Type B pancreatic cell (in vitro differentiated cells): ENCODE measurements at places on chromosomes 4 and X.

GRCh38 chrX:66016905-66017658, 22.8 kb downstream of the VSIG4 start:
- DNase-seq: no peak

GRCh38 chrX:154739952-154740465, 10.9 kb downstream of the GAB3 start:
- DNase-seq: no peak

DNA sequence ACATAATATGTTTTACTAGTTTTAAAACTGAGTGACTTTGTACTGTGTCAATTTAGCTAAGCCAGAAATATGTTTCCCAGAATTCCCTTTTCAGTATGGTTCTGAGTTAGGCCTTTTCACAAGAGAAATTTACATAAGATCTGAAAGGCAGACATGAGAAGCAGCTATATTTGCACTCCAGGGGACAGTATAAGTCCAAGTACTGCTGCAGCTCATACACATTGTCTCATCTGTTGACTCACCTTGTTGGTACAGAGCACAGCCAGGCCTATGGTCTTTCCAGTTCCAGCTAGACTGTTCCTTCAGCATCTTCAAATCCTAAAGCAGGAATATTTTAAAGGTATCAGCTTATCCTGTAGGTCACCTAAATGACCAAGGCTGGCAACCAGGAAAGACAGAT, 53.5 kb downstream of the BMP3 start:
- DNase-seq: no peak

- DNase-seq: no peak
These were observed 203.8 kb downstream of the AASDH start for GRCh38 chr4:56183344-56183959.

GRCh38 chrX:150226223-150226965, 136.7 kb upstream of the MAMLD1 start:
- DNase-seq: peak; percentile 31

- DNase-seq: no peak
These were observed 20.2 kb downstream of the WDR1 start for GRCh38 chr4:10096201-10096977.

GRCh38 chr4:65089666-65090065, 580.6 kb downstream of the EPHA5 start:
- no peak for DNase-seq

DNA sequence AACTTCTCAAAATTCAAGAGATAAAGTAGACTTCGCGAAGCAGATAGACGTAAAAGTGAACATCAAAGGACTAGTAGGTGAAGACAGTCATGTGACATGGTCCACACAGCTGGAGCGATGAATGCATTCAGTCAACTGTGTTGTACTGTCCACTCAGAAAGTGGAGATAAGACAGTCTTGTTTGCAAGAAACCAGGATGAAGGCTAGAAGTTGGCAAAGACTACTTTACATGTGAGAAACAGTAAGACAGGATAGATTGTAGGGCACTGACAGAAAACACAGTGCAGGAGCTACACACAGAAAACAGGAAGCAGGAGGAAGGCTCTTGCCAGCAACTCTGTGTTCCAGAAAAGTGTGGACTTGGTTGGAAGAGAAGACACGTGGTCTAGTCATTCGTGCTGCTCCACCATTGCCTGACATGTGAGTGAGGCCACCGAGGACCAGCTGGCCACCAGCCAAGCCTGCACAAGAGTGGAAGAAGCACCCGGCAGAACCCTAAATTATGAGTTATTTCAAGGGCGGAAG, 78.9 kb downstream of the FAT1 start:
- DNase-seq: no peak

DNA sequence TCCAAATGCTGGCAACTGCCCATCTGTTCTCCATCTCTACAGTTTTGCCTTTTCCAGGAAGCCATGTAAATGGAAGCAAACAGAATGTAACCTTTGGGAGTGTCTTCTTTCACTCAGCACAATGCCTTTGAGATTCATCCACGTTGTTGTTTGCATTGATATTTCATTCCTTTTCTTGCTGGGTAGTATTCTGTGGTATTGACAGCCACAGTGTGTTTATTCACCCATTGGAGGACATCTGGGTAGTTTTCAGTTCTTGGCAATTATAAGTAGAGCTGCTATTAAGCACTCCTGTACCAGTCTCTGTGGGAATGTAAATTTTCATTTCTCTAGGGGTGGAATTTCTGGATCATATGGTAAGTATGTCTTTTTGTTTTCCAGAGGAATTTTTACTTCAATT, 194.3 kb upstream of the RPS6KA3 start:
- no peak for DNase-seq

- DNase-seq: no peak
These were observed 113.7 kb downstream of the CHRNA9 start for GRCh38 chr4:40448875-40449274.

DNA sequence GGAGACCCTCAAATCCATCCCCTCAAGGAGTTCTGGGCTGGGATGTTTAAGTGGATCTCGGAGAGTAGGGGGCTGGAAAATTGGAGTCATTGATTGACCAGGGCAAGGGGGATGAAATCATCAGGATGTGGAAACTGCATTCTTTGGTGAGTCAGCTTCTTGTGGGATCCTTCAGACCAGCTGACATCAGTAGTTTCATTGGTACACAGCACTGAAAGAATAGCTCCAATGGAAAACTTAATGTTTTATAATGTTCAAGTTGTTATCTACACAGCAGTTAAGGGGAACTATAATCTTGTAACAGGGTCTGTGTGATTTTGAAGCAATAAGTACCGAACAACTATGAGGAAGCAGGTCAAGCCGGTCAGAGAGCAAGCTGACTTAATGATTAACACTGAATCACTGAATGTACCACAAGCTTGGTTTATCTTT, 506.1 kb downstream of the RPA4 start:
- no peak for DNase-seq

GRCh38 chrX:31297881-31298280, 226.0 kb upstream of the FTHL17 start:
- no peak for DNase-seq

GRCh38 chr4:6157926-6158325, 42.4 kb downstream of the JAKMIP1 start:
- no peak for DNase-seq

DNA sequence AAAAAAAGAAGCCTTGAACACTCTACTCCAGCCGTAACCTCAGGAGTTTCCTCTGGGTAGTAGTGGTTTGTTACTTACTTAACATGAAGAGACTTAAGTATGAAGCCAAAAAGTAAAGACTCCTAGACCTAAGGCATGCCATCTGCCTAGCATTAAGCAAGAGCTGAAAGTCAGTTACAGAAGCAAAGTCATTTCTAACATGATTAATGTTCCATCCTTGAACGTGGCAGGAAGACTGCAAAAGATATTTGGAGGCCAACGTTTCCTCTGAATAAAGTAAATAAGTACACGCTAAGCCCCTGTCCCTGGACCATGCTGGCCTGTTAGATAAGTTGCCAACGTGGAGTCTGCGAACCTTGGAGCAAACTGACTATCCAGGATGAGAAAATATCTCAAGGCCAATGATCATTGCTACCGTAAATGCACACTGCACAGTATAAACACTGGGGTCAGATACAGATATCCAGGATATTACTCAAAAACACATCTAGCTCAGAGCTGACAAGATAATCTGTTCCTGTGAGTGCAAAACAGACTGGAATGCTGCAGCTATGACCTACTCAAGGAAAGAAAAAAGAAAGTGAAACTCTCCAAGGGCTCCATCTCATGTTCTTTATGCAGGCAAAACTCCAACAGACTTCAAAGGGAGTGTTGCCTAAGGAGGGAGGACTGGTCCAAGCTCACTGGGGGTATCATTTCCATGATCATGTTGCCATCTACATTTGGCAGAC, 255.8 kb downstream of the COL25A1 start:
- DNase-seq: no peak

DNA sequence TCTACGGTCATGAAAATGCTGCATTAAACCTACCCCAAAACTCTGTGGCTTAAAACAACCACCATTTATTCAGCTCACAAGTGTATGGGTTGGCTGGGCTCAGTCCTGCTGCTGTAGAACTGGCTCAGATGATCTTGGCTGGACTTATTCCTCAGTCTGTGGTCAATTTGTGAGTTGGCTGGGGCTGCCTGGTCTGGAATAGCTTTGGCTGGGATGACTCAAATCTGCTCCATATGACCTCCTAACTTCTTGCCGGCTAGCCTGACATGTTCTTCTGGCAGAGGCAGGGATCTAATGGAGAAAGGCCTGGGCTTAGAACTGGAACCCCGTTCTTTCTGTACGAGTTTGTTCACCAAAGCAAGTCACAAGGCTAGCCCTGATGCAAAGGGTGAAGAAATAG, 71.7 kb downstream of the CFAP299 start:
- DNase-seq: no peak

GRCh38 chr4:31390849-31391248, 670.7 kb downstream of the PCDH7 start:
- no peak for DNase-seq

DNA sequence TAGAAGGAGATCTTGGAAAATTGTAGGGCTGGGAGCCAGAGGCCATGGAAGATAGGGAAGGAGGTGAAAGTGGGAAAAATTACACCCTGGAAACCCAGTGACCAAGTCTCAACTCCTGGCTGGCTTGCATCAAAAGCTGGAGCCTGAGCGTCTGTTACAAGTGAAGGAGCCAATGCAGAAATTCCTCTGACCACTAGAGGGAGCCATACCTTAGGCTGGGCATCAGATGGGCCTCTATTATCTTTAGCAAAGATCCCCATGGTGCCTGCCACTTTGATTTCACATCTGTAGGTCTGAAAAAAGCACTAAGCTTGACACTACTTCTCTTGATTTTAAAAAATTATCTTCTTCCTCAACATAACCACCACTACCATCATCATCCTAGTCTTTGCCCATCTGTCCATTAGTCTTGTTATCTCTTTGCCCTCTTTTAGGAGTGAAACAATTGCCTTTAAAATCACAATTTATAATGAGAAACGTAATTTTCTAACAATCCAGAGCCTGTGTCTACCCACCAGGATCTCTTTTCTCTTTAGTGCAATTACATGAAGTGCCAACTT, 62.9 kb downstream of the ANAPC4 start:
- no peak for DNase-seq

- DNase-seq: no peak
These were observed 20.9 kb downstream of the SPIN3 start for GRCh38 chrX:56974408-56974807.

GRCh38 chr4:55169352-55169961, 44.1 kb upstream of the KDR start:
- DNase-seq: no peak

GRCh38 chrX:119734897-119735339, 23.5 kb upstream of the SOWAHD start:
- no peak for DNase-seq

GRCh38 chr4:159950707-159951106, 847.8 kb downstream of the RAPGEF2 start:
- no peak for DNase-seq

- no peak for DNase-seq
These were observed 53.9 kb downstream of the BMPR1B start for GRCh38 chr4:94811643-94812042.

DNA sequence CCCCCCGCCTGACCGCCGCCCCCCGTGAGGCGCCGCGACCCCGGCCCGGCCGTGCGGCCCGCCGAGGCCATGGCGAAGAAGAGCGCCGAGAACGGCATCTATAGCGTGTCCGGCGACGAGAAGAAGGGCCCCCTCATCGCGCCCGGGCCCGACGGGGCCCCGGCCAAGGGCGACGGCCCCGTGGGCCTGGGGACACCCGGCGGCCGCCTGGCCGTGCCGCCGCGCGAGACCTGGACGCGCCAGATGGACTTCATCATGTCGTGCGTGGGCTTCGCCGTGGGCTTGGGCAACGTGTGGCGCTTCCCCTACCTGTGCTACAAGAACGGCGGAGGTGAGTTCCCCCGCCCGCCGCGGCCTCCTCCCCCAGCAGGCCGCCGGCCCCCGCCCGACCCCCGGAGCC, 780 bp downstream of the SLC6A8 start:
- no peak for DNase-seq

DNA sequence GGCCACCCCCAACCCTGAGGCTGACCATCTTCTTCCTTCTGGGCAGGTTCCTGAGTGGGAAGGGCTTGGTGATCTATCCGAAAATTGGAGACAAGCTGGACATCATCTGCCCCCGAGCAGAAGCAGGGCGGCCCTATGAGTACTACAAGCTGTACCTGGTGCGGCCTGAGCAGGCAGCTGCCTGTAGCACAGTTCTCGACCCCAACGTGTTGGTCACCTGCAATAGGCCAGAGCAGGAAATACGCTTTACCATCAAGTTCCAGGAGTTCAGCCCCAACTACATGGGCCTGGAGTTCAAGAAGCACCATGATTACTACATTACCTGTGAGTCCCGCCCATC, 9.7 kb downstream of the EFNB1 start:
- no peak for DNase-seq

- DNase-seq: no peak
These were observed 22.2 kb downstream of the ARHGAP10 start for GRCh38 chr4:147754037-147754445.

- DNase-seq: no peak
These were observed 3.5 kb upstream of the SYP start for GRCh38 chrX:49203536-49203935.

- no peak for DNase-seq
These were observed 29.1 kb upstream of the ADH1C start for GRCh38 chr4:99381588-99382175.

DNA sequence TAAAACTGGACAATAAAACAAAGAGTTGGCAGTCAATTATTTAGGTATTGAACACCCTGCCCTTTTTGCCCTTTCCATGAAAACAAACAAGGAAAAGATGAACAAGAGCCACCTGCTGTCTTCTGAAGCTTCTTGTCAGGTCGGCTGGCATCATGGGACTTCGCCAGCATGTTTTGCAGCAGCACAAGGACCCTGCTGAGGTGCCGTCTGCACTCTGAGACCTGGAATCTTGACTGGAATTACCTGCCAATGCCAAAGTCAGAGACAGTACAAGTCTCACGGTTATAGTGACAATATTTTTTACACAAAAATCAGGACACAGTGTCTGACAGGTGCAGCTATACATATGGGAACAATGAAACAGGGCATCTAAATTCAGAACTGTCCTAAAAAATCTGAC, 284.5 kb downstream of the GASK1B start:
- DNase-seq: no peak
